ENCODE measurements at places on chromosomes 16 and 17.

DNA sequence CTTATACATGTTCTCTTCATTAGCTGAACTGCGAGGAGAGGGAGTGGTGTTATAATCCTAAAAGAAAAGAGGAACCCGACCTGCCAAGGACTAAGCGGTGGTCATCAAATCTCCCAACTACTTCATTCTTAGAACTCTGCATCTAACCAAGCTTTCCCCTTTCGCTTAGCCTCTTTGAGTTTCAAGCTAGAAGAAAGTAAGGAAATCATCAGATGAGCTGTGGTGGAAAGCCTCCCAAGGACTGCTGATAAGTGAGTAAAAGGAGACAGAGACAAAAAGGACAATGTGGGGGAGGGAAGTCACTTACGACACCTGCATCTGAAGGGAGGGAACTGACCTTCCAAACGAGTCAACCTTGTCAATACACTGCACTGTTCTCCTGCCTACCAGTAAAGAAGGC, 121.3 kb downstream of the TRIM37 start:
- DNase-seq: no peak

DNA sequence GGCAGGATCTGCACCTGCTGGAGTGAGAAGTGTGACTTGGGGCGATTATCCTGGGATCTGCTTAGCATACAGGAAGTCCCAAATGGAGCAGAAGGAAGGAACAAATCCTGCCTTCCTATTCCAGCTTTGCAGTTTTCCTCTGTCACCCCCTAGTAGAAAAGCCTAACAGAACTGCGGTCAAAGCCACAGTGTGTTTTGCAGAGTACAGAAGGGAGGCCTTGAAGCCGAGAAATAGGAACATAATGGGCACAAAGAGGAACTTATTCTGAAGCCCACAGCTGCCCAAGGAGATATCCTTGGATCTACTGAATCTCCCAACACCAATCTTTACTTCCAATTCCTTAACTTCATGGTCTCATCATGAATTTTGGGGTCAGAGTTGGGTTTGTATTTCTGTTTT, 8.5 kb downstream of the KRTAP1-5 start:
- DNase-seq: no peak

GRCh38 chr17:2085648-2085949, 30.7 kb downstream of the HIC1 start:
- no peak for DNase-seq

DNA sequence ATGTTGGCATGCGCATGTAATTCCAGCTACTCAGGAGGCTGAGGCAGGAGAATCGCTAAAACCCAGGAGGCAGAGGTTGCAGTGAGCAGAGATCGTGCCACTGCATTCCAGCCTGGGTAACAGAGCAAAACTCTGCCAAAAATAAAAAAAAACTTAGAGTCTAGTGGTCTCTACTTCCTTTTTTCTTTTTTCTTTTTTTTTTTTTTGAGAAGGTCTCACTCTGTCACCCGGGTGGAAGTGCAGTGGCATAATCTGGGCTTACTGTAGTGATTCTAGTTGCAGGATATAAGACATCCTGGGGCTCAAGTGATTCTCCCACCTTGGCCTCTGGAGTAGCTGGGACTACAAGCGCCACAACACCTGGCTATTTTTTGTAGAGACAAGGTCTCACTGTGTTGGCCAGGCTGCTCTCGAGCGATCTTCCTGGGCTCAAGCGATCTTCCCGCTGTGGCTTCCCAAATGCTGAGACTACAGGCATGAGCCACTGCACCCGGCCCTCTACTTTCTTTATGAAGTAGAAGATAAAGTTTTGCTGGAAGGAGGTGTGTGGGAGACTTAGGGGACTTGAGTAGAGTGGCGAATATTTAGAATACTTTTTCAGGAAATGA, 47.9 kb upstream of the TAOK1 start:
- no peak for DNase-seq

DNA sequence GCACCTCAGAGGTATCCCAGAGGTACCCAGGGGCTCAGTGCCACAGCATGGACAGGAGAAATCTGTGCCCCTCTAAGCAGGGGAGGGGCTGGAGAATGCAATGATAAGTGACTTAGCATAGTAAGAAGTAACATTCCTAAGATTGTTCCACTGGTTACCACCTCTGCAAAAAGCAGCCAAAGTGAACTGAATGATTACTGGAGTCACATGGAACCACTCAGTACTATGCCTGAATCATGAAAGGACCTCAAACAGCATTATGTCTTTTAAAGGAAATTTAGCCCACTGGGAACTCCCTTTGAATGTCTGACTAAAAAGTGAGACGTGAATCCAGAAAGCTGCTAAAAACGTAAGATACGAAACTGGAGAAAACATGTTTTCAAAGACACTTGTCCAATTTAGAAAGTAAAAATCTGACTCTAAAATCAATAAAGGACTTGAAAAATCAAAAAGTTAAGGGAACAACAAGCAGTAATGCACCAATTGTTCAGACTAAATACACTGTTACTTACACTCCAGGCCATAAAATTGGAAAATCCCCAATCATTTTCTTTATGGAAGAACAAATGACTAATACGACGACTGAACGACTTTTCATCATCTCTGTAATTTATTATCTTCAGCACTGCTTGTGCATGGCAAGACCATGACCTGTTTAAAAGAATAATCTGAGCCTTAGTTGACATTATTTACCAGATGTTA, 38.6 kb downstream of the LITAFD start:
- no peak for DNase-seq

- no peak for DNase-seq
Observed at GRCh38 chr17:44844390-44844830, 3.3 kb upstream of the HIGD1B start.

DNA sequence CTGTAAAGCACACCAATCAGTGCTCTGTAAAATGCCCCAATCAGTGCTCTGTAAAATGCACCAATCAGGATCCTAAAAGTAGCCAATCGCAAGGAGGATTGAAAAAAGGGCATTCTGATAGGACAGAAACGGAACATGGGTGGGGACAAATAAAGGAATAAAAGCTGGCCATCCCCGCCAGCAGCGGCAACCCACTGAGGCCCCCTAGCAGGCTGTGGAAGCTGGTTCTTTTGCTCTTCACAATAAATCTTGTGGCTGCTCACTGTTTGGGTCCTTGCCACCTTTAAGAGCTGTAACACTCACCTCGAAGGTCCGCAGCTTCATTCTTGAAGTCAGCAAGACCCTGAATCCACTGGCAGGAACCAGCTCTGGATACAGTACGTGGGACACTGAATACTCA, 162.4 kb upstream of the TBX2 start:
- no peak for DNase-seq

DNA sequence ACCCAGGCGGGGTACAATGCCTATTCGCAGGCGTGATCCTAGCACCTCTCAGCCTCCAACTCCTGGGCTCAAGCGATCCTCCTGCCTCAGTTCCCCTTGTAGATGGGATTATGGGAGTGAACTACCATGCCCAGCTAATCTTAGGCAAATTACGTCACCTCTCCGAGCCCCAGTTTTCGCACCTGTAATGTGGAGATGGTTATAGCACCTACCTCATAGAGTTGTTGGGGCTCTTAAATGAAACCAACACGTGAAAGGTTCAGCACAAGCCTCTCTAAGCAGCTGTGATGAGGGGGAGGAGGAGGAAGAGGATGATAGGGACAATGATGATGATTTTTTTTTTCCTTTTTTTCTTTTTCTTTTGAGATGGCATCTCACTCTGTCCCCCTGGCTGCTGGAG, 59.9 kb downstream of the ABR start:
- DNase-seq: peak; percentile 18

DNA sequence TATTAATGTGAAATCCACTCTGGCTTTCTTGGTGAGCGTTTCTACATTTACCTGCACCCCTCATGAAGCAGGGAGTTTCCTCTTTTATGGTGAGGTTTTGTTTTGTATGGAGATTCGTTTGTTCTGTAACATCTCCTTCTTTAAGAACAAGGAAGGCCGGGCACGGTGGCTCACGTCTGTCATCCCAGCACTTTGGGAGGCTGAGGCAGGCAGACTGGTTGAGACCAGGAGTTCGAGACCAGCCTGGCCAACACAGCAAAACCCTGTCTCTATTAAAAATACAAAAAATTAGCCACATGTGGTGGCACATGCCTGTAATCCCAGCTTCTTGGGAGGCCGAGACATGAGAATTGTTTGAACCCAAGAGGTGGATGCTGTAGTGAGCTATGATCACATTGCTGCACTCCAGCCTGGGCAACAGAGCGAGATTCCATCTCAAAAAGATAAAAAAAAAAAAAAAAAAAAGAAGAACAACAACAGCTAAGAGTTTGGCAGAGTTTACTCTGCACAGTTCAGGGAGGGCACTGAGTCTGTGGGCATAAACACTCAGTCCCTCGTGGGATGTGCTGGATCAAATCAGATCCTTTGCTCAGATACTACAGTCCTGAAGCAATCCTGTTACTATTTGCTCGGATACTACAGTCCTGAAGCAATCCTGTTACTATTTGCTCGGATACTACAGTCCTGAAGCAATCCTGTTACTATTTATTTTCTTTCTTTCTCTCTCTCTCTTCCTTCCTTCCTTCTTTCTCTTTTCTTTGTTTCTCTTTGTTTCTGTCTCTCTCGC, 28.9 kb downstream of the ADCY9 start:
- no peak for DNase-seq

GRCh38 chr16:70646260-70647241, at the start of gene IL34:
Gene IL34, plus strand, starts transcription at chr16:70646559. Its CDS starts 389 bp downstream, at chr16:70646948.
- DNase-seq: no peak

DNA sequence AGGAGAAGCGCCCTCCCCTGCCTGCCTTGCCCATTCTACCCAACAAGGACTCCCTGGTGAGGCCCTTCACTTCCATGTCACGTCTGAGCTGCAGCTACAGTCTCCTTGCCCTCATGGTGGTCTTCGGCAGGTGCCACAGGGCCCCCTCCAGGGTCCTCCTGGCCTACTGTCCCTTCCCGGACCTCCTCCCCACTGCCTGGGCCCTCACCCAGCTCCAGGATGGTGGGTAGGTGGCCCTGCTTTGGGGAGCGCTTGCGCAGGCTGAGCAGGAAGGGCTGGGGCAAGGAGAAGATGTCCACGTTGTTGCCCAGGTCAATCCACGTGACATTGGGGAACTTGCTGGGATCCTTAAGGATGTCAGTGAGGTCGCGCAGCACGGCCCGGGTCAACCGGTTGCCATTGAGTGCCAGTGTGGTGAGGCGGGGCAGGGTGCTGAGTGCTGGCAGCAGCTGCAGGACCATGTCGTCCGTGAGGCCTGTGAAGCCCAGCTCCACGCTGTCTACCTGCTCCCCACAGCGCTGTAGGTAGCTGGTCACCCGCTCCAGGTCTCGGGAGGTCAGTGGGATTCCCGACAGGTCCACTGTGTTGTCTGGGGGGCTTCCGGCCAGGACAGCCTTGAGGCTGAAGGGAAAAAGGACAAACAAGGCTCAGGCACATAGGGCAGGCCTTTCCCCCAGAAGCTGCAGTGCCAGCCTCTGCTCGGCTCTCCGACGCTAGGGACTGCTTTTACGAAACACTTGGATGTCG, 28.3 kb downstream of the TRPV2 start:
- no peak for DNase-seq

GRCh38 chr17:40303009-40303657, 5.8 kb upstream of the RARA start:
- DNase-seq: peak; percentile 79

GRCh38 chr17:82876149-82876548, 36.3 kb upstream of the ZNF750 start:
- no peak for DNase-seq

GRCh38 chr16:52526116-52526828, 20.7 kb downstream of the TOX3 start:
- DNase-seq: no peak

GRCh38 chr17:3914312-3914670, 2.0 kb downstream of the P2RX1 start:
- no peak for DNase-seq

DNA sequence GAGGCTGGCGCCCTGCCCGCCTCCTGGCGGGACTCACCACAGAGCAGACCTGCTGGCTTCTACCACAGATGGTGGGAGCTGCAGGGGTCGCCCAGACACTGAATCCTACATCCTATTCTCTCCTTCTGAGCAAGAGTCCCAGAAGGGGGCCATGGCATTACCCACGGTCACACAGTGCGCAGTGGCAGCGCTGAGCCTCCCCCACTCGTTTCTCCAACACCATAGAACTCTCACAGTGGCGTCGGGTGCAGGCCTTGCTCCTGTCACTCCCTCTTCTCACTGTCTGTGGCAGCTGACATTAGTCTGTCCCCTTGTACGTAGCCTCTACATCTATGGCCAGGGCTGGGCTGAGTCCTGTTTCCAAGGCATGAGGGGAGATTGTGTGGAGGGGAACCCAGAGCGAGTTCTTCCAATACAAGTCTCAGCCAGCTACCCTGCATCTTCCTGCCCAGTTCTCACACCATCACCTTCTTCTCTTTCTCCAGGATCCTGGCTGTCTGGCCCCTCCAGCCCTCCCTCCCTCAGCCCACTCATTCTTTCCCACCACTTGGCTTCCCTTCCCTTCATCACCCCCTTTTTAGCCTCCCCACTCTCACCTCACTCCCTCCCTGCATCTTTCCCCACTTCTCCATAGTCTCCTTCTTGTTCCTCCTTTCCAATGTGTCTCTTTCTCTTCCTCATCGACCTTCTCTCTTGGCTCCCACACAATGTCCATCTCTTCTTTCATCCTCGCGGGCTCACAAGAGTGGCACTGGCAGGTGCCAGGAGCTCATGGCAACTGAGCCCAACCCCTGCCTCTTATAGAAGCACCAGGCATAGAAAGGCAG, 5.9 kb downstream of the UBTF start:
- DNase-seq: no peak

GRCh38 chr17:1580979-1581676, 18.5 kb upstream of the PITPNA start:
- no peak for DNase-seq

DNA sequence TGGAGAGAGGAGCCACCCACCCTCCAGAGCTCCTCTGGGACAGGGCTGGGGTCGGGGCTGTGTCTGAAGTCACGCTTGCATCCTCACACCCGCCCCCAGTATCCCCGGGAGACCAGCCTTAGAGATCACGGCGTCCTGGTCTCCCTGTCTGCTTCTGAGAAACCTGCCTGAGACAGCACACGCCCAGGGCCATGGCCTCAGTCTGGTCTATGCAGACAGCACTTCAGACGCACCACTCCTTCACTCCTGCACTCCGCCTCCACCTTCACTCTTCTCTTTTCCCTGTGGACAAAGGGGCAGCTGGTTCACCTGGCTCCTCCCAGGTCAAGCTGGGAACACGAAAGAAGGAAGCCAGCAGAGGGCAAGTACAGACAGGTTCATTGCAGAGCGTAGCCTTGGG, 248.0 kb upstream of the GSE1 start:
- no peak for DNase-seq

GRCh38 chr16:66474750-66475199, 47.7 kb downstream of the BEAN1 start:
- DNase-seq: peak; percentile 71

DNA sequence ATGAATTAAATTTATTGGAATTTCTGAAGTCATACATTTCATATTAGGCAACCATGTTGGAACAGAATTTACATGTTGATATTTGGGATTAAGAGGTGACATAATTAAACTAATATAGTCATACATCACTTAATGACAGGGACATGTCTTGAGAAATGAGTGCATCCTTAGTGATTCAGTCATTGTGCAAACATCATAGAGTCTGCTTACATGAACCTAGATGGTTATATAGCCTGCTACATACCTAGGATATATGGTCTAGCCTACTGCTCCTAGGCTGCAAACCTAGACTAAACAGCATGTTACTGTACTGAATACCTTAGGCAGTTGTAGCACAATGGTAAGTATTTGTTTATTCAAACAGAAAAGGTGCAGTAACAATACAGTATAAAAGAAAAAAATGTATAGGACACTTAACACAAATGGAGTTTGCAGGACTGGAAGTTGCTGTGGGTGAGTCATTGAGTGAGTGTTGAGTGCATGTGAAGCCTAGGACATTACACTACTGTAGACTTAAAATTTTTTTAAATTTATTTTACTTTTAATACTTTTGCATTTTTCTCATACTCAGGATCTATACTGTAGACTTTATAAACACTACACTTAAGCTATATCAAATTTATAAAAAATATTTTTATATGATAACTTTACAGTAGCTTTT, 85.6 kb downstream of the OMG start:
- no peak for DNase-seq

Measured in CD4-positive, alpha-beta T cell treated with Interleukin-12 subunit alpha and Interleukin-12 subunit beta, for 1 hour (primary cell).